Caco-2 (cell line): ENCODE measurements at places on chromosomes 1 and 21.

DNA sequence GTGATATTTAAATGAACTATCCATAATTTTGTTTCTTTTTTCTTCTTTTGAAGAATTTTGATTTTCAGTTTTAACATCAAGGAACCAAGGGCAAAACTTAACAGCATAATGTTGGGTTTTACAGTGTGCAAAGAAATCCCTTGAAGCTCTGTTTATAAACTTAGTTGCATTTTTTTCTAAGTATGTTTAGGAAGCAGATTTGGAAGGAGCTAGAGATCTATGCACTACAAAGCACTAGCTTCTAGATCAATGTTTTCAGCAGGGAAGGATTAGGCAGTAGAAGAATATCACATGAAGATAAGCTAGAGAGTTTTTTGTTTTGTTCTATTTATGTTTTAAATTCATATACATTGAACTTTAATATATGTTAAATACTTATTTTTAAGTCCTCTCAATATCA, 250.6 kb upstream of the C1orf105 start:
- DNase-seq = no peak

DNA sequence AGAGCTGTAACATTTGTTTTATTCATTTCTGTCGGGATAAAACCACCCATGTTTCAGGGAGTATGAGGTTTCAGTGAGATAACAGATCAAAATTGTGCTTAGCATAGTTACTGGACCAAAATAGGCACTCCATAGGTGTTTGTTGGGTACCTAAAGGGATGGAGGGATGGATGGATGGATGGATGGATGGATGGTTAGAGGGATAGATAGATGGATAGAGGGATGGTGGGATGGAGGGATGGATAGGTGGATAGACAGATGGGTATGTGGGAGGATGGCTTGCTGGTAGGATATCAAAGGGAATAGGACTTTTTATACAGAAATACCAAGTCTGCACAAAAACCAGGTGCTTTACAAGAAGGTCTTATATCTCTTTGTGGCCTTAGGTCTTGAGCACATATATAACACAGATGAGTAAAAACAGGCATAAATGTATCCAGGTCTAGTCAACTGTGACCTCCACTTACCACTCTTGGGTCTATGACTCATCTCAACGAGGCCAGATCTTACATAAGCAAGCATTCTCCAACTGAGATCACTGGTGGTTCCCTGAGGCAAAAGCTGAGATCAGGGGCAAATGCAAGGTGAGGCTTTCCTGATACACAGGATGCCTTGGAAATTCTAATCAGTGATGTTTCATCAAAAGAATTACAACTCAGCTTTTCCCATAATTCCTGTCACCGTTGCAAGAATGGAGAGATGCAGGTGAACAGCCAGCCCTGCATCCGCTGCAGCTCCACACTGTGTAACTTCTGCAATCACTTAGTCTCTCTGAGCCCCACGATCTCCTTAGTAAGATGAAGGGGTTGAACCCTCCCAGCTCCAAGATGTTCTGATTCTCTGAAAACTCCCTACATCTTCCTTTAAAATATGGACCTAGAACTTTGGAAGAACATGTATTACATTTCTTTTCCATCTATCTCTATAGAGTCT, 32.0 kb downstream of the PTAFR start:
- DNase-seq = no peak

- DNase-seq = no peak
Observed at GRCh38 chr1:244665771-244666217, 12.9 kb downstream of the DESI2 start.

DNA sequence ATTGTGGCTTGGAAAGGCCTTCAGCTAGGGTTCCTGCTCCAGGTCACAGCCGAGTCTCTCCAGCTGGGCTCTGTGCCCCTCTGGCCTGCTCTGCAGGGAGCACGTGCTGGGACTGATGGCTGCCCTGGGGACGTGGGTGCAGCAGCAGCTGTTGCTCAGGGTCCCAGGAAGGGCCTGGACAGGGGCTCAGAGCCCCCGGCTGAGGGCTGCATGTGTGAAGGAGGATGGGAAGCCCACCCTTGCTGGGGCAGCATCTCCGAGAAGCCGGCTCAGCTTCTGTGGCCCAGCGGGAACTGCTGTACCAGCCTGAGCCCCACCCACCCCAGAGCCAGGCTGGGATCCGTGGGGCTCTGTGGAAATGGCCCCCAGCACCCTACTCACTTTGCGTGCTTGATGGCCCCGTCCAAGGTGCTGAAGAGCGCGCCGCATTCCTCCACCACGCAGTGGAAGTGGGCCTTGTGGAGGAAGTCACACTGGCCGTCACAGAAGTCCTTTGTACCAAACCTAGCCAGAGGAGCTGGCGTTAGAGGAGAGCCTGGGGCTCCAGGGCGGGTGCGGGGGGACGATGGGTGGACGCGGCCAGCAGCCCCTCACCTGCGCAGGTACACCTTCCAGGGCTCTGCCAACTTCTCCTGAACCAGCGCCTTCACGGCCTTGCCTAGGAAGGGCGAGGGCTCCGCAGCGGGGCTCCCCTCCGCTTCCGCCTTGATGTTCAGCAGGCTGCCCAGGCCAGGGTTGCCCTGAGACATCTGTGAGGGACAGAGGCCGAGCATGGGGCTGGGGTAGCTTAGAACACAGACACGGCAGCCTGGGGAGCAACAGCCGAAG, 147.5 kb downstream of the CASZ1 start:
- no peak for DNase-seq

DNA sequence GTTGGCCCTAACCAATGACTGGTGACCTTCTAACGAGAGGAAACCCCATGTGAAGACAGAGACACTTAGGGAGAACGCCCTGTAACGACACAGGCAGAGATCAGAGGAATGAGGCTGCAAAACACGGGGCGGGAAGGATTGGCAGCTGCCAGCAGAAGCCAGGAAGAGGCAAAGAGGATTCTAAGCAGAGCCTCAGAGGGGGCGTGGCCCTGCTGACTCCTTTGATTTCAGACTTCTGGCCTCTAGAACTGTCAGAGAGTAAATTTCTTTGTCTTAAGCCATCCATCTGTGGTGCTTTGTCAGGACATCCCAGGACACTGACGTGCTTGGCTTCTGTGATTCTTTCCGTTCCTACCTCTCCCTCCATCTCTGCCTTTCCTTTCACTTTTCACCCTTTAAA, 79.3 kb downstream of the SH3BGR start:
- DNase-seq = no peak

DNA sequence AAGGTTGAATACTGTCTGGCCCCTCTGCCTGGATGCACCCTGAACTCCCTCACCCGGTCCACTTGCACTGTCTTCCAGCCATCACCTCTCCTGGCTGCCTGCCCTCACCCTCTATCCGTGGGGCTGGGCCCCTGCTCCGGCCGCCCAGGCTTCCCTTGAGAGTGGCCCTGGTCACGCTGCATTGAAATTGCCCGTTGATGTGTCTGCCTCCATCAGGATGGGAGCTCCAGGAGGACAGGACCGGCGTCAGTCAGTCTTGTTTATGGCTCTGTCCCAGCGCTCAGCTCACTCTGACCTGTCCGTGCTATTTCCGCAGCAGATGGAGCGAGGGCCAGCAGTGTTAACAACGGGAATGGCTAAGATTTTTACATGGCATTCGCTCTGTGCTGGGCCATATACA, 34.9 kb downstream of the FOXO6 start:
- DNase-seq = no peak
